ENCODE measurements at places on chromosomes 7 and 10.

DNA sequence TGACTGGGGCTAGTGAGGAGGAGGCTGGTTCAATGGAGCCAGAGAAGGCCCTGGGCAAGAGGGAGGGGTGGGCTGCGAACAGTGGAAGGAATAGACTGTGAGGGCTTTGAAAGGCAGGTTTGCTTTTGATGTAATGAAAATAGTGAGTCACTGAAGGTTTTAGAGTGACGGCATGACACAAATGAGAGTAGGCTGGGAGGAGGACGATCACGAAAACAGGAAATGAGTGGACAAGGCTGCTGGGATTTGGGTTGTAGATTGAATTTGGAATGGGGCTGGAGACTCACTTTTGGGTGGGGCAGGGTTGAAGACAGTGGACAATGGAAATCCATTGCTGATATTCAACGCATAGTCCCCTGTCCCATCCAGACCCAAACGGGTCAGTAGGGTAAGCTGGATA, 139.6 kb downstream of the CDH23 start:
- no peak for DNase-seq

DNA sequence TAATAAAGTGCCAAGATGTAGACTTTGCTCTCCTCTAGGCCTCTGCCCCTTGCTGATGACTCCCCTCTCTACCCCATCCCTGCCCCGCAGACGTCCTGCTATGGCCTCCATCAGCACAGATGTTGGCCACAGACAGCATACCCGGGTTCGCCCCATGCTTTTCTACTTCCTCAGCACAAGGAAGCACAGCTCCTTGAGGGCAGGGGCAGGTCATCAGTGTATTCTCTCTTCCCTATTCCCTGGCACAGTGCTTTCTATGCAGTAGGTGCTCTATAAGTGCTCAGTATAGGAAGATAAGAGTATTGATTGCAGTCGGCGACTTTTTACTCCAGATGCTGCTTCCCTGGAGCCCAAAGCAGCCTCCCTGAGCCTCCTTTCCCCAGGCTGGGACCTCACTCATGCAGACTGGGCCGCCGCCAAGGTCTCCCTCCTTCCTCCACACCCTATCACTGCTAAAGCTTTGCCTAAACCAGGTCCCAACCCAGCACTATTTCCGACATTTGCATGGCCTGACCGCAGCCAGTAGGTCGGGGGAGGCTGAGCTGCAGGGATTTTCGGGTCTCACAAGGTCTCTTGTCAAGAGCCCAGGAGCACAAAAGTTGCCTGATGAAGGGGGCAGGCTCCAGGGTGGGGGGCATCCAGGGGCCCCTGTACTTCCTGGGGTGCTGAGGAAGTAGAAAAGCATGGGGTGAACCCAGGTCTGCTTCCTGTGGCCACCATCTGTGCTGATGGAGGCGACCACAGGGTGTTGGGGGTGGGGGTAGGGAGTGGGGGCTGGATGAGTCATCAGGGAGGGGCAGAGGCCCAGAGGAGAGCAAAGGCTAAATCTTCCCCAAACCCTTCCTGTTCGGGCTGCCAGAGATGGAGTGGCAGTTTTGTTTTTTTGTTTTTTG, 8.0 kb downstream of the CALHM3 start:
- no peak for DNase-seq

- no peak for DNase-seq
These were observed 264.3 kb upstream of the RNF32 start for GRCh38 chr7:156376317-156376716.

- no peak for DNase-seq
These were observed 61.0 kb downstream of the CREB3L2 start for GRCh38 chr7:137940656-137941518.

GRCh38 chr10:94042001-94042833, 48.5 kb downstream of the PLCE1 start:
- DNase-seq: no peak

- no peak for DNase-seq
These were observed 44.1 kb upstream of the CDK6 start for GRCh38 chr7:92880212-92881090.

DNA sequence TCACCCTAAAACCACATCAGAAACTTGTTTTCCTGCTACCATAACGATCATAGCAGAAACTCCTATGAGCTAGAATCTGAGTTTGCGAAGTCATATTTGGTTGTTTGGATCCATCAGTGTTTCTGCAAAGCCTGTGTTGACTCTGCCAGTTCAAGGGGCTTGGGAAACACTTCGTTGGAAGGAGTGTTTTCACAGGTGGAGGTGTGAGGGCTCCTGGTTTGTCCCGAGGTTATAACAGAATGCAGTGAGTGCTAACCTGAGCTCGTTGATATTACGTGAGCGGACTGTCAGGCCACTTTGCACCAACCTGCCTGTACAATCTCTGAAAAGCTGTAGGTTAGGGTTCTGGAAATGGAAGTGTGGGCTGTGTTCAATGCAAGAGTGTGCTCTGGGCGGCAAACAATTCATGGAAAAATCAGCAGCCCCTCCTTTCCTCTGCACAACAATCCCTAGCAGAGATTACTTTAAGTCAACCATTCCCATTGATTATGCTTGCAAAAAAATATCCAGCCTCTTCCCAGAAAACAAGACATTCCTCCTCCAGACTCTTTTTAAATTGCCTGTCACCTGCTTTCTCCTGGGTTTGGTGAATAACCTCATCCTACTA, 622.0 kb downstream of the TYW1 start:
- DNase-seq: no peak

DNA sequence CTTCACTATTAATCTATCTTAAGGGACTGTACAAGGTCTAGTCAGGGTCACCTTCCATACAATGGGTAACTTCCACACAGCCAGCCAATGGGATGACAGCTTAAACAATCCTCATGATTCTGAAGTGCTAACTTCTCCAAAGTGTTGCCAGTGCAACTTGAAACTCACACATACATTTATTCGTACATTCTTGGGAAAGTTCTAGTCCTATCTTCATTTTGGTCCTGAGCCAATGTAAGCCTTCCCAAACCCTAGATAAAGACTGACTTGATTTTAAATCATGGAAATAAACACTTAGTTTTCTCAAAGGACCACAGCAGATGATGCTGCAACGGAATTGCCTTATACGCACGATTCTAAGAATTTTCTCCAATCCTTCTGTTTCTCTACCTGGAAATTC, 117.5 kb upstream of the COL1A2 start:
- no peak for DNase-seq

GRCh38 chr10:132010483-132010882, 28.8 kb upstream of the BNIP3 start:
- no peak for DNase-seq

DNA sequence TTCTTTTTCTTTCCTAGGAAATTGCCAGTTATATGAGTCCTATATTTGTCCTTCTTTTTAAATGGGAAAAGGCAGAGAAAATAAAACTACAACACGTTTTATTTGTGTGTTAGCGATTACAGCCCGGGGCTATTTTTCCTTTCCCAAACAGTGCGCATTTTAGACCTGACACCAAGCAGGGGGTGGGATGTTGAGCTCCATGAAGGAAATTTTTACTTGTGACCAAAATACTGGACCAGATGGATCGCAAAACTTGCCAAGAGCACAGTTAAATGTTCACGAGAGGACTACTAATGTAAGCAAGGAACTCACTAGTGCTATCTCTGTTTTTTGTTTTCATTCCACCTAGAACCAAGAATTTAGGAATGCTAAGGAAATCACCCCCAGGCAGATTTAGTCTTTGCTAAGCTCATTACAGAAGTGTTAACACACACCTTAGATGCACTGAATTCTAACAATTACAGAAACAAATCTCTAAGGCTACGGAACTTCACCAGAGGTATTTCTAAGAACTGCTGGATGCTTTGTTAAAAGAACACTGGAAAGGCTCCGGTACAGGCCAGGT, 114.8 kb downstream of the JAZF1 start:
- DNase-seq: no peak

- no peak for DNase-seq
These were observed 71.6 kb downstream of the ABCA13 start for GRCh38 chr7:48242846-48243245.

- no peak for DNase-seq
These were observed 3.3 kb upstream of the OR6V1 start for GRCh38 chr7:143048827-143049226.

DNA sequence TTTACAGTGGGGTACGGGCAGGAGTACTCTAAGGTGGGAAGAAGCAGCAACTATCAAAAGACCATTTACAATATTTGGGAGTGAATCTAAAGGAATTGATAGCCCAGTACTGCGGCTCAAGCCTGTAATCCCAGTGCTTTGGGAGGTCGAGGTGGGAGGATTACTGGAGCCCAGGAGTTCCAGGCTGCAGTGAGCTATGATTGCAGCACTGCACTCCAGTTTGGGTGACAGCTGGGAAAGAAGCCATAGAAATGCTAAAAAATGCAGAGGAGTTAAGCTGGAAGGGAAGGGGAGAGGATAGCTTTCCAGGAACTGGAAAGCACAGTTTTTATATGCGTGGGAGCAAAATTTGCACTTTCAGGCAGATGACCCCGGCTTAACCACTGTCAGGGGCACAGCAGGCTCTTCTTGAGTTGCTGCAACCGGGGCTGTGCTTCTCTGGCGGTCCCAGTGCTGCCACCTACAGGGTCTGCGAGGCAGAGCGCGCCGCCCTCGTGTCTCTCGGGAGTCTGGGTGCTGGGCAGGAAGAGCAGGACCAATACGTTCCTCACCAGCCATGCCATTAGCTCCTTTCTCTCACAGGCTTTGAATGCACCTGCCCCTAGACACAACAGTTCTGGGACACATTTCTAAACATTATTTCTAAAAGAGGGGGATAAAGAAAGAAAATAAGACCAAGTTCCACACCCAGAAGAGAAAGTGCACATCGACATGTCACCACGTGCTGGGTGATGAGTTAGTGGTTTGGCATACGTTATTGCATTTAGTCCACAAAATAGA, 10.1 kb upstream of the BMPER start:
- peak; percentile 34 for DNase-seq

DNA sequence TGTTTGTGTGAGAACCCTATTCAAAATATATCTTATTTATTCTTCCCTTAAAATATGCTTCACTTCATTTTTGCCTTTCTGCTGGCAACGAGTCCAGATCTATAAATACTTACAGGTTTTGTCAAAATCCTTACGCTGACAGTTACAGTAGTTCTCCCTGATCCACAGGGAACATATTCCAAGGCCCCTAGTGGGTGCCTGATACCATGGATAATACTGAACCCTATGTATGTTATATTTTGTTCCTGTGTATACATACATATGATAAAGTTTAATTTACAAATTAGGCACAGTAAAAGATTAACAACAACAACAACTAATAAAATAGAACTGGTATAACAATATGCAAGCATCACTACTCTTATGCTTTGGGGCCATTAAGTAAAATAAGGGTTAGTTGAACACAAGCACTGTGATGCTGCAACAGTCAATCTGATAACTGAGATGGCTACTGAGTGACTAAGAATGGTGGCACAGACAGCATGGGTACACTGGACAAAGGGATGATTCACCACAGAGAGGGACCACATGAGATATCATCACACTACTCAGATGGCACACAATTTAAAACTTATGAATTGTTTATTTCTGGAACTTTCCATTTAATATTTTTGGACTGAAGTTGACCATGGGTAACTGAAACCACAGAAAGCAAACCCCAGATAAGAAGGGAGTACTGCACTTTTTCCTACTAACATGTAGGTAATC, 29.4 kb upstream of the PCGF5 start:
- DNase-seq: no peak

DNA sequence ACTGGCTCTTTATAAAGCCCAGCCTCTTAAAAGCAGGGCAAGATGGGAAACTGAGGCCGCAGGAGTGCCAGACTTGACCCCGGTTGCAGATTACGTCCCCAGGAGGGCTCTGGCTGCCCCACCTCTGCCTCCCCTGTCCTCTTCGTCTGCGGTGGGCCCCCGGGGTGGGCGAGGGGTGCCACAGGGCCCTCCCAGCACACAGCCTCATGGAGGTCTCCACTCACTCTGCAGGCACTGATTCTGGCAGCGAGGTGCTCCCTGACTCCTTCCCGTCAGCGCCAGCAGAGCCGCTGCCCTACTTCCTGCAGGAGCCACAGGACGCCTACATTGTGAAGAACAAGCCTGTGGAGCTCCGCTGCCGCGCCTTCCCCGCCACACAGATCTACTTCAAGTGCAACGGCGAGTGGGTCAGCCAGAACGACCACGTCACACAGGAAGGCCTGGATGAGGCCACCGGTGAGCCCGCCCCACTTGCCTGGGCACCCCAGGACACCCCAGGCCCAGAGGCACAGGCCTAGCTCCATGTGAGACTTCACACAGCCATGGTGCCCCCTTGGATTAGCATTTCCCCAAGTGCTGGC, 39.4 kb upstream of the SLC29A3 start:
- no peak for DNase-seq

DNA sequence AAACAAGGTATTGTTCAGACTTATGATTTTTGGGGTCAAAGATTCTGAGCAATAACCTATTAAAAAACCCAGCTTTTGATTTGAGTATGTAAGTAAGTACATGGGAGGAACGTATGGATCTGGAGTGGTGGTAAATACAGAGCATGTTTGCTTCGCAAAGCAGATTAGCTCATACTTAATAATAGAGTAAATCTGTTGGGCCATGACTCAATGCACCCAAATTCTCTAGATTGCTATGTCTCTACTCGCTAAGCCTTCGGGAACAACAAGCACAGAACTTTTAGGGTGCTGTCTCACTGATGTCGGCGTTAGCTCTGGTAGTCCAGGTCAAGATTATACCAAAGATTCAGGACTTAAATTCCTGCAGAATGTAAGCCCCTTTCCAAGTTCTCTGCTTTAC, 807 bp upstream of the MINPP1 start:
- no peak for DNase-seq

- DNase-seq: no peak
These were observed 297.7 kb upstream of the SHH start for GRCh38 chr7:156109988-156110387.

DNA sequence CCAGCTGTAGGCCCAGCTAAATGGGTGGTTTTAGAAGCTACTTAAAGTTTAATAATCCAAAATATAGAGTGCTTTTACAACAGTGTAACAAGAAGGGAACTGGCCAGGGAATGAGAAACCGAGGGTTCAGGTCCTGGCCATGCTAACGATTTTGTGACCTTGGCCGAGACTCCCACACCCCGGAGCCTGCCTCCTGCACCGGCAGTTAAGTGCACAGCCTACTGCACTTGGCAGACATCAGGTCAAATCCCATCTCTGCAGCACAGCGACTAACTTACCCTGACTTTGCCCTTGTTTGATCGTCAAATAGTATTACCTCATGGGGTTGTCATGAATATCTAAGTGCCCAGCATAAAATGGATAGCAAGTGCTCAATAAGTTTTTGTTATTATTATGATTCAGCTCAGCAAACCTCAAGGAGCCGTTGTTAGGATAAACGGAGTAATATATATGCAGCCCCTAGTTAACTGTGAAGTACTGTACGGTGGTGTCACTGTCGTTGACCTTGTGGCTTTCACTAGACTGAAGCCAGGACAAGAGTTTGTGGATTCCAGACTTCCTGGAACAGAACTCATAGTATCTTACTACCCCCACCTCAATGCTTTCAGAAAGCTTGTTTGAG, 35.5 kb downstream of the LYZL1 start:
- DNase-seq: no peak

DNA sequence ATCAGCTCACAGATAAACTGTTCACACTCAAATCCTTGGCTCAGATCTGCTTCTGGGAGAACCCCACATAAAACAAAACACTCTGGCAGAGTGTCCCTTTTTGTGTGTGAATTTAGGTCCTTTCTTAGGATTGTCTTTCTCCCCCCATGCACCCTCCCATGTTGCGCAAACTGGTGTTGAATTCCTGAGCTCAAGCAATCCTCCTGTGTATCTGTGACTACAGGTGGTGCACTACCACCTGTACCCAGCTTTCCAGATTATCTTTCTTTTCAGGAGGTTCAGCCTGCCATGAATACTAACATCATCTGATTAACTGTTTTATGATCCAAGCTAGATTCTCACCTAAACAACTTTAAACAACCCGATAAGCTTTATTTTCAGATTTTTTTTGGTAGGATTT, 177.6 kb upstream of the CSTF2T start:
- DNase-seq: no peak

- DNase-seq: no peak
These were observed 516.7 kb upstream of the MGMT start for GRCh38 chr10:128950159-128950915.

All from activated naive CD4-positive, alpha-beta T cell (primary cell).